ENCODE measurements at places on chromosomes 2 and 18.
A peak's percentile ranks its signal among the peaks of the same experiment; 100 is the strongest.

DNA sequence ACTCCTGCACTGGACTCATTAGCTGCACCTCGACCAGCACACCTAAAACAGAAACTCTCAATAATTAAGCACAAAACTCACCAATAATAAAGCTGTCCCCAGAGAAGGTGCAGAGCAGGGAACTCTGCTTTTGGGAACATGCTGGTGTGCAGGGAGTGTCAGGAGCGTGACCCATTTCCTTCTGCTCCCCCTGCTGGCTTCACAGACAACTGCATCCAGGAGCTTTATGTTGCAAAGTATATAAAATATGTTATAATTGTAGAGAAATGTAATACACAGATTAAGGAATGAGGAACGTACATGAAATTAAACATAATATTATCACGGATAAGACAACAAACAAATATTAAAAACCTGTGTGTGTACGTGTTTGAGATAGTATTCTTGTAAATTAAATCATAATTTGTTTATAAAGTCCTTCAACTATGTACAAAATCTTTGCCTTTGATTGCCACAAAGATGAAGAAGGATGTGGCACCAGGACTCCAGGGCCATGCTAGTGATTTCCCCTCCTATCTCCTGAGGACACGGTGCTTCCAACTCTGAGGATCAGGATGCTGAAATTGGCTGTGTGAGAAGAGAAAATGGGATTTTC is 68.6 kb upstream of the MAL start:
- peak; percentile 34 for DNase-seq

DNA sequence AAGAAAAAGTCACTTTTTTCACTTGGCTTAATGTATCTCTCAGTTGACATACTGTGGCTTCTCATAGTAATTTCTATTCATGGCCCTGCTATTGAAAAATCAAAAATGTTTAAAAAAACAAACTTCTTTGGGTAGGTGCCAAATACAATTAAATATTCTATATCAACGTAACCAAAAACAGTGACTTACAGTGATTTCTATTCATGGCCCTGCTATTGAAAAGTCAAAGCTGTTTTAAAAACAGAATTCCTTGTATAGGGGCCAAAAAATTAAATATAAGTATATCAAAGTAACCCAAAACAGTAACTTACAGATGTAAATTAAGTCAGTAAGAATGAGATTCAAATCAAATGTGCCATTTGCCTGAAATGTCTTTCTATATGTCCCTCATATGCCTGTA is 31.4 kb upstream of the CD302 start:
- DNase-seq = no peak

GRCh38 chr18:21490748-21491147 is 109.8 kb downstream of the ESCO1 start:
- DNase-seq = no peak

DNA sequence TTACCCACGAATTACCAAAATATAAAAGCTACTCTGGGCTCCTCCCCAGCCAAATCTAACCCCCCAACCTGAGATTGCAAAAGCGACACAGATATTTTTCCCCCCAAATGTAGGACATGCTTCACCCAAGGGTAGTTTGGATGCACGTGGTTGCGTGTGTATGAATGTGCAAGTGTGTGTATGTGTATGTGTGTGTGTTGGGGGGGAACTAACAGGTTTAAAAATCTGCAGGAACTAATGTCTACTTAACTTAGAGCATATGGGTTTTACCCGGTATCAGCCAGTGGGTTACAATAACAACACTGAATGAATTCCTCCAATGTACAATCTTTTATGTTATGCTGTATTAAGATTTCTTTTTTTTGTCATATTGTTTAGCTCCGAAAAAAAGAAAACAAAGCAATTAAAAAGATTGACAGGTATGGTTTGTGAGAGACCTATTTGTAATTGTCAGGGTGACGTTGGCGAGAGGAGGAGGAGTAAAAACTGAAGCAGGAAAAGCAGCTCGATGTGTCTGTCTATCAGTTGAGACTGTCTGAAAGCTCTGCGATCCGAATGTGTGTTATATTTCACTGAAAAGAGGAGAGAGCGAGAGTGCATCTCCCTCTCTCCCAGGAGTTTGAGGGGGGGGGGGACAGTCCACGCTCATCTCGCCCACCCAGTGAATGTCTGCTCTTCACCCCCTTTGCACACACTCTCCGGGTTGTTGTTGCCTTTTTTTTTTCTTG is at the start of gene TSHZ1:
Gene TSHZ1 (plus strand): TSS at position 524 of the 728 bp plus-strand sequence. CDS start 1,080 bp downstream, outside the sequence.
- DNase-seq = peak; percentile 47

GRCh38 chr2:206435742-206436141 is 7.6 kb upstream of the ADAM23 start:
- DNase-seq = no peak

DNA sequence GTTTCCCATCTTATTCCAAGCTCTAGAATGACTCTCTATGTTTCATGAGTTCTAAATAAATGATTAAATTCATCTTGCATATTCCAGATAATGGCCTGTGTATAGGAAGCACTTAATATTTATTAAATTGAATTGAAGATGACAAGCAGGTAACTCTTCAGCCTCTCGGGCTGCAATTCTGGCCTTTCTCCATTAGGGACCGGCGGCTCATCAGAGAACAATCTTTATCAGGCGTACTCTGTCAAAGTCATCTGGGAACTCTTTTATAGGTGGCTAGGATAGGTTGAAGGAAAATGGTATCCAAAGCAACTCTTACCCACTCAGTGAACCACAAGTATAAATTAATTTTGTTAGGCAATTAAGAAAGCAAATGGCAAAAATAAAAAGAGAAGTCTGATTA is 308.5 kb downstream of the NOL4 start:
- DNase-seq = no peak

DNA sequence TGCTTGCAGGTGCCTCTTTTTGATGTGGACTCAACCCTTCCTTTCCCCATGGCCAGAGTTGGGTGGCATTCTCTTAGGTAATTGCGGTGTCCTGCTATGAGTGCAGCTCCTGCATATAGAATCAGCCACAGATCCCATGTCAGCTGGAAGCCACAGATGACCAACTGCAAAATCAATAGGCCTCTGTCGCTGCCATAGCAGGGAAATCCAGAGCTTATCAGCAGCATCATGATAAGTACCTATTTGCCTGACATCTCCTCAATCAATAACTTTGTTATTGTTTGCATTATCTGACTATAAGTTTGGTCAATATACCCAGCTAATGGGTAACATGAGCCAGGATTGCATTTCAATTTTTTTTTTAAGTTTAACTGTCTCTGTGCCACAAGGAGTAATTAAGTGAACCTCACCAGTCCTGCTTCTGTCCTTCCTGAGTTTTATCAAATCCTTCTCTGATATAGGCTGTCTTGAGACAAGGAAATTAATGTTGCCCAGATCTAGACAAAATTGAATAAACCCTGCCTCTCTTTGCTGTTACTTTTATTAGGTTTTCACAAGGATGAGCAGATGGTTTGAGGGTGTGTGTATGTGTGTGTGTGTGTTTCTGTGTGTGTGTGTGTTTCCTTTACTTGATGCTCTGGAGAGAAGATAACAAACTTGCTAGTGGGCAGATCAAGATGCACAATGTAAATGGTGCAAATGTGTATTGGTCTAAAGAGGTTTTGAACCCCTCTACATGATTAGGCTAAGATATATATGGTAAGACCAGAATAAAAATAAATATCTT is 59.6 kb upstream of the CREB1 start:
- no peak for DNase-seq

- DNase-seq = no peak
Measured at GRCh38 chr2:27128668-27129571, 5.3 kb downstream of the ABHD1 start.

GRCh38 chr2:76958749-76959148 is 563.4 kb downstream of the LRRTM4 start:
- no peak for DNase-seq
